Right atrium auricular region (tissue), 2 donors: ENCODE measurements at places on chromosomes 6 and 20. TPM values are rescaled to one million over a fixed set of nuclear protein-coding genes. Genes with fewer than 3 reads are reported as not detected.

DNA sequence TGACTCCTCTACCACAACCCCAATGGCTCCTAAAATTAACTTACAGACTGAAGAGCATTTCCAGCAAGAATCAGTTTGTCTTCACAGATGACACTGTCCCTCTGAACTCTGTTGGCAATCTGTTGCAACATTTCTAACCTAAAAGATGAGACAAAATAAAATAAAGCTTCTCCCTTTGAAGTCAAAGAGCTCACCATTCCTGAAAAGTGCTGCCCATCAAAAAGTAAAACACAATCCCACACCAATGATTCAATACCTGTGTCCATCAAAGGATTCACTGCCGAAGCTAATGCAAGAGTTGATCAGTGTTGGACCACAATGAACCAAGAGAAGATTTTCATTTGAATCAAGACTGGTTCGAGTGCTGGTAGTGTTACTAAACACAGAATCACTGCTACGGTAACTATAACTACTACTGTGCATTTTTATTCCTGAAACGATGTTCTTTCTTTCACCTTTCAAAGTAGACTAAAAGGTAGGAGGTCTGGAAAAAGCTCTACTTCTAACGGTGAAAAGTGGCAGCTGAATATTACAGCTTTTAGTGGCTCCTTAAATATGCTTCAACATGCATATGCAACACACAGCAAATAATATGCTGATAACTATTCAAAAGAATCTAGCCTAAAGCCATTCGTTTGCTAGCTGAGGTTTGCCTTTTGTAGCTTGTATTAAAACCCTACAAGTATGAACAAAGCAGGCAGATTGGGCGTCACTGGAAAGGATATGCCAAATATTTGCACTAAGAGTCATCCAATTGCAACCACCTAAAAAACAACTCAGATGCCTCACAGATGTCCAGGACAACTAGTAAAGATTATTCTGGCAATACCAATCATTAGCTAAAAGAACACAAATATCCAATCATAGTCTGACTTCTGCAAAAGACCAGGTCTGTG is at the start of gene DST:
TSS of gene DST (minus strand) at position 524 of the 896 bp plus-strand sequence.
- no peak for DNase-seq

DNA sequence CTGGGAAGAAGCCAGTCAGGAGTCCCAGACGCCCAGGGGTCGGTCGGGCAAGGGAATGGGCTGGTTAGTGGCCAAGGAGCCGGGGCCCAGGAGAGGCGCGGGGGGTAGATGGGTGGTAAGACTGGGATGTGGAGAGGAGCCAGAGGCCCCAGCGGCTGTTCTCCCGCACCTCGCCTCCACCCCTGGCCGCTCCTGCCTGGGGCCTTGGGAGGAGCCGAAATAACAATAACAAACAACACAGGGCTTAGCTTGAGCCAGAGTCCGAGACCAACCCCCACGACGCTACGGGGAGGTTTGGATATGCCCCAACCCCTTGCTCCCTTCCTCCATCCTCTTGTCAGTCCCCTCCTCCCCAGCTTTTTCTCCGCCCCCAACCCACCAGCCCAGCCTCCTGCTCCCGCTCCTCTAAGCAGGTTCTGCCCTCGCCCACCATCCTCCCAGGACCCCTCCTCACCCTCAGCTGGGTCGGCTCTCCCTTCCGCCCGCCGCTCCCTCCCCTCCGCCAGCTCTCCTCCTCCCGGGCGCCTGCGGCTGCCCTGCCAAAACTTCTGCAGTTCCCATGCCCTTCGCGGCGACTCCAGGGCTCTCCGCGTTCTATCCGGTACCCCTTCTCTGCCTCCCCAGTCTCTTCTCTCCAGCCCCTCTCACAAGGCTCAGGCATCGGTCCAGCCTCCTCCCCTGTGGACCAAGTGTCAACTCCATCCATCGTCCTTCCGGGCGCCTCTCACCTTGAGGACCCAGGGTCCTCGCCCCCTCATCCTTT is 1.1 kb downstream of the RNF39 start:
- DNase-seq = no peak

SAMD5 gene
- 1.4 TPM for total RNA-seq

DNA sequence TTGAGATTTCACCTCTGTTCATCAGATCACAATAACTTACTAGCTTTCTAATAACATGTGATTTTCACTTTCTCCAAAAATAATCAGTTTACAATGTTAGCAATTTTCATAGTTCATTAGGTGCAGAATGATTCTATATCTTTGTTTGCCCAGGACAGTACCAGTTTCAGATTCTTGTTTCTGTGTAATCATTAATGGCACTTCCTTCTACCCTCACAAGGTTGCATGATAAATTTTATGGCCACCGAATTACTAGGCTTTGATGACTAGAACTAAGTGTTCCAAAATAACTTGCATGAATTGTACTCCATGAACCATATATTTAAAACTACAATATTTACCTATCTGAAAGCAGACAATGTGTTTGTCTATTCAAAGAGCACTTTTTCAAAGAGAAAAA is 442.3 kb downstream of the EPHA7 start:
- no peak for DNase-seq

DNA sequence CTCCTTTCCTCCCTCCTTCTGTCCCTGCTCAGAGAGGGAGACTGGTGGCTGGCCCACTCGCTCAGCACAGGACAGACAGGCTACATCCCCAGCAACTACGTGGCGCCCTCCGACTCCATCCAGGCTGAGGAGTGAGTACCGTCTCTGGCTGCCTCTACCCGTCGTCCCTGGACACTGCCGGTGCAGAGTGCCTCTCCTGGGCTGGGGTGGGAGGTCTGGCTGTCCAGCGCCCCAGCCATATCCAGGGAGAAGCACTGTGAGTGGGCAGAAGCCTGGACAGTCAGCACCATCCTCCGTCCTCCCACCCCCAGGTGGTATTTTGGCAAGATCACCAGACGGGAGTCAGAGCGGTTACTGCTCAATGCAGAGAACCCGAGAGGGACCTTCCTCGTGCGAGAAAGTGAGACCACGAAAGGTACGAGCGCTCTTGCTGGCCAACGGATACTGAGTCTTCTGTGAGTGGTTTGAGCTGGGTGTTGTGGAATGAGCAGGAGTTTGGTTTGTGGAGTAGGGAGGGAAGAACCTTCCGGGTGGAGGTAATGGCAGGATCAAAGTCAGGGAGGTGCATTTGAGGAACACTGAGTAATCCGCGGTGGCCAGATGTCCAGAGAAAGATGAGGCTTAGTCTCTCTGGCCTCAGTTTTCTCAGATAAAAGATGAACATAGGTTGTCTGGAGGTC is 48.1 kb downstream of the SRC start:
- DNase-seq = no peak

DNA sequence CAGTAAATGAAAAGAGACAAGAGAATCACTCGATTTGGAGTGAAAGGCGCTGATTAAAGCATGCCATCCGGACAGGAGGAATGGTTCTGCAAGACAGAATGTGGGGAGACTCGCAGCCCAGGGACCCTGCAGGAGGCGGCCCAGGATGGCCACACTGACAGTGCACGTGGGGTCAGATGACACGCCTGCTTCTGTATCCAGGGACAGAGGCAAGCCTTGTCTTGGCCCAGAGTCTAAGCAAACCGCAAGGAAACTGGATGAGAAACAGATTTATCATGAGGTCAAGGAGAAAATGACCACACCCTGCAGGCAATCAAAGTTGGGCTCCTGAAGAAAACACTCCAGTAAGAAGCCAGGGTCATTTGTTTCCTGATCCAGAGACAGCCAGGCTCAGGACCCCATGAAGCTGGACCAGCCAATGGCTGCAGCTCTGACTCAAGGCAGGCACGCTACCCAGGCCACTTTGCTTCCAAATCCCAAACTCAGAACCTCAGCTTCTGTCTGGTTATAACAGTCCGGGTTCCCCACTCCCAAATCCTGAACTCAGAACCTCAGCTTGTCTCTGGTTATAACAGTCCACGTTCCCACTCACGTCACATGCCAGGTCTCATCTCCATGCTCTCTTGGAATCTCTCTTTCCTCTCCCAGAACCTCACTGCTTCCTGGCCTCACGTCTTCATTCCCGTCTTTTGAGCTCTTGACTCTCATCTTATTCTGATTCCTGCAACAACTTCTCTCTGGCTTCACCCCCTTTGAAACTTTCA is 144.9 kb upstream of the THBS2 start:
- DNase-seq = no peak

- DNase-seq = no peak
These were observed 36.6 kb upstream of the NOX3 start for GRCh38 chr6:155492061-155492735.

- no peak for DNase-seq
These were observed 4.9 kb downstream of the SASH1 start for GRCh38 chr6:148347441-148348054.

FITM2 gene
- 87.1 TPM for total RNA-seq

DNA sequence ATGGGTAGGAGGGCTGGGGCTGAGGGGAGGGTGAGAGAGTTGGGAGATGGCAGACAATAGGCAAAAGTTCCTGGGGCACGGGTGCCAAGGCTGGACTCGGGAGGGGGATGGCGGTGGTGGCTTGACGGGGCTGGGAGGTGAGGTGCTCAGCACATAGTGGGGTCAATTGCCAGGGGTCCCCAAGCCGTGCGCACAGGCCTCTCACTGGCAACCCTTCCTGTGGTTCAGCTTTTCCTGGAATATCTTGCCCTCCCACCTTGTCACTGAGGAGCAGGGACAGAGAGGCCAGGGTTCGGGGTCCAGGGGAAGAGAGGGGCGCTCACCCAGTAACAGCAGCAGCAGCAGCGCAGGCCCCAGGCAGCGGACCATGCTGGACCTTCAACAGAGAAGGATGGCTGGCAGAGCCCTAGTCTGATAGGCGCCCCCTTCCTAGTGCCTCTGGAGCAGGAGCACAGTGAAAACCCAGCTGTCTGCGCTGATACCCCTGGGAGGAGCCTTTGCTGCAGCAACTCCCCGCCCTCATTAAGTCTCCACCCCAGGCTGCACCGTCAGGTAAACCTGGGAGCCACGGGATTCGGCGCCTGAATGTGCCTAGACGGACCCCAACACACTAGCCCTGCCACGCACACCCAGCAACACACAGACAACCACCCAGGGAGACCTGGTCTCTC is at the start of gene GFRA4:
TSS of gene GFRA4 (minus strand) at position 369 of the 671 bp plus-strand sequence. CDS start at position 369, 0 bp downstream.
- DNase-seq = no peak

DNA sequence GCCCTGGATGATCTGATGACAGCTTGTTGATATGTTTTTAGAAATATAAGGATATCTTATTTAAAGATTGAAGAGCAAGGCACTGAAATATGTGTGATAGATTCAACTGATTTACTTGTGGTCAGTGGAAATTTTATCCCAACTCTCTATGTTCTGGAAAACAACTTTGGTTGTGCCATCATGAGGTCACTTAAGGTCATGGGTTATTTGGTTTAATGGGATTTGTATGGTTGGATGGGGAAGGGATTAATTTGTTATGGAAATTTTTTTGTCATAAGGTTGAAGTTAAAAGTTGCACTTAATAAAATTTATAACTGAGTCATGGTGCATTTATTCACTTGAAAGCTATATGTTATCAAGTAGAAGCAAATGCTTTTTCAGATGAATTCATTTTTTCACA is 214.3 kb upstream of the LAMP5 start:
- no peak for DNase-seq

GRCh38 chr6:63526931-63527330 is 45.3 kb upstream of the LOC128125822 start:
- DNase-seq = no peak

DNA sequence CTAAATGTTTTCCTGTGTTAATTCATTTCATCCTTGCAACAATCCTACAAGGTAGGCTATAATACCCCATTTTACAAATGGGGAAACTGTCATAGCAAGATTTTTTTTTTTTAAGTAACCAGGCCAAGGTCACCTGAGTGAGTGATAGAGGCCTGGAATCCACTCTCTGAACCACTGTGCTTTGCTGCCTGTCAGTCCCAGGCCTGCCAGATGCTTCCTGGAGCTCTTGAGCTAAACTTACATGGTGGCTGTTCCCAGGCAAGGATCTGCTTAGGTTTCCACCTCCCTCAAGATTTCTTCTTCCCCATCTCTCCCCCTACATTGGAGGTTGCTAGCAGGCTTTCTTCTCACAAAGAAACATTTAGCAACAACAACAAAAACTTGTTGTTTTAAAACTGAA is 32.7 kb upstream of the RNF8 start:
- DNase-seq = no peak

PLCB1 gene
- 45.5 TPM for total RNA-seq

GRCh38 chr6:13125841-13126240 is 202.5 kb downstream of the TBC1D7 start:
- DNase-seq = no peak

PM20D2 gene
- total RNA-seq = 15.5 TPM

DNA sequence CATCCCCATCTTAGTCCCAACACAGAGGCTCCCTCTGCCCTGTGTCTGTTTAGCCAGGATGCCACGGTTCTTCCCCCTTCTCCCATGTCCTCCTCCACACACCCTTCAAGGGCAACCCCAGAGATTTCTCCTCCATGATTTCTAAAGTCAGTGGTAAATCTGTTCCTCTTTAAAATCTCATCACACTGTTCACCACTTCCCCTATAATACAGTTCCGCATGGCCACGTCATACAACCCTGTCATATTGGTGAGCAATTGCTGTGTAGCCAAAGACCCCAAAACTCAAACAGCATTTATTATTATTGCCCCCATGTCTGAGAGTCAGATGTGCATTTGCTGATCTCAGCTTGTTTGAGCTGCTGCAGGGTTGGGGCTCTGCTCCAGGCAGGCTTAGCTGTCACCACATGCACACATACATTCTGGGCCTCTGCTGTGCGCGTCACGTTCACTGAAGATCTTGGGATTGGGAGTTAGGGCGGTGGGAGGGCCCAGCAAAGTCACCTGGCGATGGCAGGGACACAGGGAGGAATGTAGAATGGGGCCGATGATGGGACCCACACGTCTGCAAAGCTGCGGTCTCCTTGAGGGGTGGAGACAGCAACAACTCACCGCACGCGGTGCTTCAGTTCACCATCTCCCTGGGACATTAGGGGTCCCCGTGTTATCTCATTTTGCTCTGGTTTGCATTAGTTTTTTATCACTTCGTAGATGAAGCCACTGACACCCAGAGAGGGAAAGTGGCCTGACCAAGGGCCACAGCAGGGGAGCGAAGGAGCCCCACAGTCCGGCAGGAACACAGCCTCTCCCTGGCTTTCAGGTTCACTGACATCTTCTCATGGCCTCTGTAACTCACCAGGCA is 36.9 kb upstream of the CD93 start:
- DNase-seq = no peak

DNA sequence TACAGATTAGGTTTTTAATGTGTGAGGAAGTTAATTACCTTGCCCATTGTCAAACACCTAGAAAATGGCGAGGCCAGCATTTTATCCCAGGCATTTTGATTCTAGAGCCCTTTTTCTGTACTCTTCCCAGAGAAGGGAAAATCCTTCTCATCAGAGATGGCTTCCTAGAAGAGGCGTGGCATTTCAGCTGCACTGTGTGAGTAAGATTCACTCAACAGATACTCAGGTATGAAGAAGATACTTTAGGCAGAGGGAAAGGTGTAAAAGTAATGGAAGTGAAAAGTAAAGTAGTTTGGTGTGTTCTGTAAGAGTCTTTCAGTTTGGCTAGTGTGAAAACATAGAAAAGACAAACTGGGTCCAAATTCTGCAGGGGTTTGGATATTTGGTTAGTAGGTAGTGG is 113.8 kb downstream of the MAP3K4 start:
- no peak for DNase-seq

RAB44 gene
- not detected for total RNA-seq
